ENCODE measurements at places on chromosomes 3 and 15.

- no peak for DNase-seq
Measured at GRCh38 chr3:135966271-135966961, 888 bp downstream of the PPP2R3A start.

DNA sequence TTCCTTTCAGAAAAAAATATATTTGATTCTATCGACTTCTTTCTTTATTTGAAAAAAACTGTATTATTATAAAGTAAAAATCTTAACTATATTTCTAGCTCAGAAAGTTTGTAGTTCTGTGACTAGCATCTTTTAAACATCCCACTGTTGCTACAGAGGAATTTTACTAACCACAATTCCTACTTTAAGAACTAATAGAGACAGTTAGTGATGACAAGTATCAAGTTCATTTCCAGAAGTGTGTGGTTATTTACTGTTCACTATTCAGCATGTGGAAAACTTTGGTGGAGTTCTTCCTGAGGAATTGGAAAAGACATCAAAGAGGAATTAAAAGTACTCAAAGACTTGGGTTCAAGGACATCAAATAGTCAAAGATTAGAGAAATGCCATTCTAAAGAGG is 524.1 kb upstream of the CBLB start:
- no peak for DNase-seq

GRCh38 chr15:87537295-87537694 is 719.2 kb downstream of the NTRK3 start:
- DNase-seq: no peak

DNA sequence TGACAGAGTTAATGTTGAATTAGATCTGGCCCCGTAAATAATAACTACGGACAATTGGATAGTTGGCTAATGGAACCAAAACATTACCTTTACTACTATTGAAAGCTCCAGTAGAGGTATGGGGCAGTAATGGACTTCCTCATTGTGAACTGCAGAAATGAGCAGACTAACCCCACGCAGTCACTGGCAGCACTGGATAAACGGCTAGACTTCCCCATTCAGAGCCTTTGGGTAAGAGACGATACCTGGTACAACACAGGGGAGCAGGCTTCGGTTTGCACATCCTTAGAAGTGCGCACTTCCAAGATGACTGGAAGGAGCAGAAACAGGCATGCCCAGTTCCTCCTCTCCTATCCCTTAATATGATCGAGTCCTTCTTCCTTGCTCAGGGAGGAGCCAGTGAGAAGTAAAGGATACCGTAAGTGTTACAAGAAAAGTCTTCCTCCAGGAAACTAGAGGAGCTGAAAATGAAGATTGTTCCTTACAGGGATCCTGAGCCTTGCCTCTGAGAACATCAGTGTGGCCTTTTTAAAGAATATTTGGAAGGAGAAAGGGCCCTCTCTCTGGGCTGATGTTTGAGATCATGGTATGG is 100.5 kb upstream of the NECTIN3 start:
- DNase-seq: no peak

DNA sequence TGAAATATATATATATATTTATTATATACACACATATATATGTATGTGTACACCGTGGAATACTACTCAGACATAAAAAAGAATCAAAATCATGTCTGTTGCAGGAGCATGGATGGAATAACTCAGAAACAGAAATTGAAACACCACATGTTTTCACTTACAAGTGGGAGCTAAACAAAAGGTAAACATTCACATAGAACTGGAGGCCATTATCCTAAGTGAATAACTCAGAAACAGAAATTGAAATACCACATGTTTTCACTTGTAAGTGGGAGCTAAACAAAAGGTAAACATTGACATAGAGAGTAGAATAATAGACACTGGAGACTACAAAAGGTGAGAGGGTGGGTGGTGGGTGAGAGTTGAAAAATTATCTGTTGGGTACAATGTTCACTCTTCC is 171.5 kb upstream of the GOLIM4 start:
- no peak for DNase-seq

- no peak for DNase-seq
Measured at GRCh38 chr15:73870700-73871408, 2.5 kb upstream of the TBC1D21 start.

- DNase-seq: no peak
Measured at GRCh38 chr3:21665444-21666100, 85.4 kb downstream of the ZNF385D start.

DNA sequence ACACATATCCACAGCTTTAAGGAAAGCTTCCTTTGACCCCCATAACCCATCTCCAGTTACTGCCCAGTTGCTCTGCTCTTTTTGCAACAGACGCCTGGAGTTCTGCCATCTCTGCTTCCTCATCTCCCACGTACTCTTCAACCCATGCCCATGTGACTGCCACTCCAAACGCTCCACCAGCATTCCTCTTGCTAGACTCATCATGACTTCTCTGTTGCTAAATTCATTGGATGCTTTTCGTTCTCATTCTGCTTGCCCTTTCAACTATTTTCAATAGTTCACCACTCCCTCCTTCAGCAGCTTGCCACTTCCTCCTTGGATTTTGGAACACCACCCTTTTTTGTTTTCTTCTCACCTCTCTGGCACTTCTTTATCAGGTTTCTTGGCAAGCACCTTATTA is 2.7 kb upstream of the KNSTRN start:
- no peak for DNase-seq

DNA sequence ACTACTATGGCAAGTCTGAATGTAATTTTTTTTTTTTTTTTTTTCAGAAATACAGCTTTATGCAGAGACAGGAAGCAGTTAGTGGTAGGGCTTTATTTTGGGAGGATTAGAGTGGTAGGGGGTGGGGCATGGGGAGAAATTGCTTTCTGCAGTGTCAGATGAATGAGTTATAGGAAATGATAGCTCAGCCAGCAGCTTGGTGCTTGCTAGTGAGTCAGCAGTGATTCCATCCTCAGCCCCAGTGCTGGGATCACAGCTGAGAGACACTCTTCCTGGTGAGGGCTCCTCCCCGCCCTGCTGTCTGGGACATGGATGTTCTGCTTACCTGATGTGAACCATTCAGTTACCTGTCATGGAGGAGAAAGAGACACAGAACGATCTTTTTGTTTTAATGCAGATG is 39.6 kb downstream of the SEMA6D start:
- DNase-seq: no peak

DNA sequence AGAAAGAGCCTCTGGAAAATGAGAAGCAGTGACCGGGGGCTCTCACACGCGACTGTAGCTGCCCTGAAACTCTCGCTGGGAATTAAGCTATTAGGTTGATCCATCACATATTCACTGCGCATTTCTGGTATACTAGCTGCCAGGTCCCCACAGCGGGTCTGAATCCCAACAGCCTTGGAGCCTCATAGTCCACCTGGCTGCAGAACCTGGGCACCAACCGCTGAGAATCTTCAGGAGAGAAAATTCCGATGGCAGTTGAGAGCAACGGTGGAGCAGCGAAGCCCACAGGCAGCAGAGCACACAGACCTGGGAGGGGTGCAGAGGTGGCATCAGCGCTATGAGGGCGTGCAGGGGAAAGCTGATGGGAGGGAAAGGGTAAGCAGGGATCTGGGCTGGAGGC is 75.1 kb downstream of the FAM174B start:
- no peak for DNase-seq

GRCh38 chr15:51076524-51077220 is 18.0 kb downstream of the TNFAIP8L3 start:
- DNase-seq: no peak

GRCh38 chr15:63582718-63583426 is 14.3 kb upstream of the FBXL22 start:
- no peak for DNase-seq

DNA sequence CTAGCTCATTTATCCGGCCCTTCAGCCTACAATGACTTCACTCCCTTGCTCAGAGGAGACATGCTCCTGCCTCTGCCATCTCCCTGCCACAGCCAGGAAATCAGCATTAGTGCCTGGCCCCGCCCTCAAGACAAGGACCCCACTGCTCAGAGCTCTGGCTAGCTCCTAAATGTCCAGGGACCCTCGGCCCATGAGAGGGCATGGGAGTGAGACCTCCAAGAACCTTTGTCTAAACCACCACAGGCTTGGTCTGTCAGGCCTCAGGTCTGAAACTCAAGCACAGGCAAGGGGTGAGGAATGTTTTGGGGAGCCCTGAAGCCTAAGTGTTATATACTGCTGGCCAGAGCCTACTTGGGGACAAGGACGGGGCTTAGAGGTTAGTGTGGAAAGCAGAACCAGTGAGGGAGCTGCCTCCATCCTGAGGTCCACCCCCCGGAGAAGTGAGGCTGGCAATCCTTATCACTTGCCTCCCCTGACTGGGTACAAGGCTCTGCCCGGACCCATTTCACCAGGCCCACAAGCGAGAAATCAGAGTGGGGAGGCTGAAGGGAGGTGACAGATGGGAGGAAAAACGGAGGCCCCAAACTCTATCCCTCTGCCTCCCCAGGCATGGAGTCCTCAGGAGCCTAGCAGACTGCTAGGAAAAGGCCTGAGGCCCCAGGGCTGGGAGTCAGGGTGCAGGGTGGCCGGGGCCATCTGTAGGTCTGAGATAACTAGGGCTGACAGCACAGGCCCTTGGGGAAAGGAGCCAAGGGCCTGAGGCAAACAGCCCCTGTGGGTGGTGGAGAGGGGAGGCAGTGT is 18.8 kb downstream of the SHF start:
- DNase-seq: no peak

DNA sequence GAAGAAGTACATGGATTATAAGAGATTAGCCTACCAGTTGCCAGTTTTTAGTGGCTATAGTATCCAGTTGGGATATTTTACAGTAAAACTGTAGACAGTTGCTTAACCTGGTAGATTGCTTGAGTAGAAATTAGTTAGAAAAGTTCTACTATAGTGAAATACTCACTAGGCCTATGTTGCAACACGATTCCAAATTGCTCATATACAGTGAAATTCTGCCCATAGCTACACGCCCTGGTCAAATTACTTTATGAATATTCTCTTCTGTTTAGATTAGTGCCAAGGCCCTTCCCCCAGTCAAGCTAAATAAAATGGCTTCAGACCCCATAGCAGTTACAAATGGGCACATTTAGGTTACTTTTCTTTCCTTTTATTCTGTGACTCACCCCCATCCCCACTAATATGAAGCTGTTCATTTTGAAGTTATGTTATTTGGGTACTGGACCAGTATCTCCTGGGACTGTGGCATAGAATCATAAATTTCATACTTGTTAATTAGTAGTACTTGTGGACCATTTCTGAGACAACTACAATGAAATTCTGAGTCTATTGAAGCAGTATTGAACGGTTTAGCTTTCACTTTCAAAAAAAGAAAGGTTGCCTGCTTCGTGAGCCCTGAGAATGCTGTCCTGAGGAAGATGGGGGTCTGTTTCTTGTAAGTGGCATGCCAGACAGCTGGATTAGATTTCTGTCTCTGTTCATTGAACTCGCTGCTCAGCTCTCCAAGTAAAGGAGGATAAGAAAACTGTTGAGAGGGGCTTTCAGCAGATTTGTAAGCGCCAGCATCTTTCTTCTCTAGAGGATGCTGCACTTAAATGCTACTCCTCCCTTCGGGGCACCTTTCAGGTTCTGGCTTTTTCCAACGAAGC is 65.8 kb upstream of the CFAP20DC start:
- no peak for DNase-seq

- DNase-seq: no peak
Measured at GRCh38 chr15:84402856-84403608, 167.5 kb downstream of the GOLGA6L4 start.

DNA sequence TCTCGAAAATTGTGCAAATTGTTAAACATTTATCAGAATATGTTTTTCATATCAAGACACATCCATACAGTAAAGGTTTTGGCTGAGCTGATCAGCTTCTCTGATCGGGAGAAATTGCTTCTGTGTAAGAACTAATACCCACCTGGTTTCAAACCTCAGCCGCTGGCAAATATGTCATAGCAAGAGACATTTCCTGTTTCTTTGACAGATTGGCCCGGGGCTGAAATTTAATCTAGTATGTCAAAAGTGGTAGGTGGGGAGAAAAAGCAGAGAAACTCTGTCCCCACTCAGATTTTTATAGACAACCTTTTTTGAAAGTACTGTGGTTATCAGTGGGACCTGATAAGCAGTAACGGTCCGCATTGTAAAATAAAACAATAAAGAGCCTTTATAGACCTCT is 88.8 kb upstream of the SLC24A5 start:
- no peak for DNase-seq

- no peak for DNase-seq
Measured at GRCh38 chr3:13688824-13689223, 139.9 kb downstream of the FBLN2 start.

DNA sequence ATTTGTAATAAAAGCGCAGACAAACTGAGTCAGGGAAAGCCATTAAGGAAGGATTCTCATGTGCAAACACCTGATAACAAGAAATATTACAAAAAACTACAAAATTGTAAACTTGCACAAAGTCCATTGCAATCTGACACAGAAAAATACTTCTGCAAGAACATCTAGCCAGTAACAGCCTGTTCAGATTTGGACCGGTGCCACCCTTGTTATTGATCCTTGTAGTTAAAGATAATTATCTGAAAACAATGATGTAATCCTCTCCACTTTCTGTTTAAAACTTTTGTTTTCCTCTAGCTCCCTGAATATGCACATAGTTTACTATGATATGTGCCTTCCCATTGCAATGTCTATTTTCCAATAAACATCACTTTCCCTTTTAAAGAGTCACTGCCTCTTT is 1090.2 kb downstream of the PLOD2 start:
- no peak for DNase-seq

DNA sequence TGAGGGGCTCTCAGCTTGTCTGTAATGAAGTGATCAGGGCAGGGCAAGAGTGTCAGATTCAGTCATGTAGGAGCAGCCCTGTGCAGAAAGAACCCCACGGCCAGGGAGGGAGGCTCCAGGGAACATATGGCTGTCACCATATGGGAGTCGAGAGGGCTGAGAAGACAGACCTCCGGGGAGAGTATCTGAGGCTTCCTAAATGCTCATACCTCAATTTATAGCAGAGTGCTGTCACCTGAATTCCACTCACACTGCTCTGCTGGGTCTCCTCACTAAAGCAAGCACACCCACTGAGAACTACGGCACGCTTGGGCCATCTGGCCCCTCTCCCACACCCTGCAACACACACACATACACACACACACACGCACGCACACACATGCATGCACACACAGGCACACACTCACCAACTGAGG is 92.3 kb upstream of the TJP1 start:
- DNase-seq: no peak

DNA sequence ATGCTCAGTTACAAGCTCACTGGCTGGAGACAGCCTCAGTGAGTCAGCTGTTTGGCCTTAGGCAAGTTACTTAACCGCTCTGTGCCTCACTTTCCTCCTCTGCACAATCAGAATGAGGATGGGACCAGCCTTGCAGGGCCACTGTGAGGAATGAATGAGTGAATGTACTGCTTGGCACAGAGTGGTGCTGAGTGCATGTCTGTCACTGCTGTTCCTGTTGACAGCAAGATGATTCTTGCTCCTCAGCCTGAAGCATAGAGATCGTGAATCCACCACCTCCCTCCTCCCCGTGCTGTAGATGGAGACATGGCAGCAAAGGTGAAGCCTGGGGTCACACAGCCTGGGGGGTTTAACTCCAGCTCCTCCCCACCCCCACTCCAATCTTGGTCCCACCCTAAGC is 14.6 kb upstream of the GRIP2 start:
- DNase-seq: no peak

DNA sequence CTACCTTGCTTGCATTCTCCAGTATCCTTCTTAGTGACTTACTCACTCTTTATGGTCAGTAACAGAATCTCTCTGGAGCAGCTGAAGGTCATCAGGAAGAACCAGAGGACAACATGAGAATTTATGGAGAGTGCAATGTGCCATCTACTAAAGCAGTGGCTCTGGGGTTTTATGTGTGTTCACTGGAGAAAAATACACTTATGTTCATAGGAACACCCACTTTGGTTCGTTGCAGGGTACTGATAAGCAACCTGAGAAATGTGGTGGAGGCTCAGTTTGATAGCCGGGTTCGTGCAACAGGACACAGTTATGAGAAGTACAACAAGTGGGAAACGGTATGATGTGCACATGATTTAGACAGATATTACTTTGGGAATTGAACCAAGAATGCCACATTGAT is 12.8 kb downstream of the CPB1 start:
- no peak for DNase-seq

Measured in stimulated activated CD4-positive, alpha-beta T cell treated with anti-CD3 and anti-CD28 coated beads, Interleukin-1b, Interleukin-23, amount 100 ng/mL, for 48 hours (primary cell).